NCI-H1092 (cell line): ENCODE measurements at places on chromosomes 6 and 20.

- DNase-seq, result no peak
These were observed 719.7 kb upstream of the MARCKS start for GRCh38 chr6:113137426-113137825.

DNA sequence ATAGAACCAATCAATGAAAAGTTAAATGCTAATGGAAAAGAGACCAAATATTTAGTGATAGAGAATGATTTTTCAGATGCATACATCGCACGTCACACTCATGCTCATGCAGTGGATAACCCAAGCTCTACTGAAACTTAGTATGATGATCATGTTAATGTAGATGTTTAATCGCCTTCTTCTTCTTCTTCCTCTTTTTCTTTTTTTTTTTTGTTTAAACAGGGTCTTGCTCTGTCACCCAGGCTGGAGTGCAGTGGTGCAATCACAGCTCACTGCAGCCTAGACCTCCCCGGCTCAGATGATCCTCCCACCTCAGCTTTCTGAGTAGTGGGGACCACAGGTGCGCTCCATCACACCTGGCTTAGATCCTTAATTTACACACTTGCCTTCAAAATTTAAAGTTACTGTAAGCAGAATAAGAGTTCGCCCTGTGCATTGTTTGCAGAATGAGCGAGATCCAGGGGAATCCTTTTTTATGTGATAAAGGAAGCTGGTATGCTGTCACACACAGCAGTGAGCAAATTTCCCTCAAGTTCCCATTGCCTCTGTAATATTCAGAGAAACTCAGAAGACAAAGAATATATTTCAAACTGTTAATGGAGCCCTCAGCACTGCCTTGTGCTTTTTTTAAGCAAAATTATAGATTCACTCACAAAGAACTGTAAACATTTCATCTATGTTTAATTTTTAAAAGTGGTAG is 194.2 kb upstream of the SGK1 start:
- DNase-seq, result no peak

DNA sequence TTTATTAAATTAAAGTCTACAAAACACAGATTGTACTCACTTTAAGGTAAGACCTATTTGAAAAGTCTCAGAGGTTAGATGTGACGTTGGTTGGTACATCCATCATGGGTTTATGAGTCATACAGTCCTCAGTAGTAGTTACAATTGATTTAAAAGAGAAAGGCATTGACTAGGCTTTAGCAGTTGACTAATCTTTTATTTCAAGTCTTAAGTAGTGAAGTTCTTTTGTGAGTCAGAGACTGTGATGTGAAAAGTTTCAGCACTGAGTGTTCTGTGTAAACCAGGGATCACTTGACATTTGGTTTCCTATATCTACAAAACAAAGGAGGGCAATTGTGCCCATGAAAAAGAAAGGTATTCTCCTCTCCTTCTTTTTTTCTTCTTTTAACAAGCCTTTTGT is 221.3 kb downstream of the GRIK2 start:
- DNase-seq, result no peak

DNA sequence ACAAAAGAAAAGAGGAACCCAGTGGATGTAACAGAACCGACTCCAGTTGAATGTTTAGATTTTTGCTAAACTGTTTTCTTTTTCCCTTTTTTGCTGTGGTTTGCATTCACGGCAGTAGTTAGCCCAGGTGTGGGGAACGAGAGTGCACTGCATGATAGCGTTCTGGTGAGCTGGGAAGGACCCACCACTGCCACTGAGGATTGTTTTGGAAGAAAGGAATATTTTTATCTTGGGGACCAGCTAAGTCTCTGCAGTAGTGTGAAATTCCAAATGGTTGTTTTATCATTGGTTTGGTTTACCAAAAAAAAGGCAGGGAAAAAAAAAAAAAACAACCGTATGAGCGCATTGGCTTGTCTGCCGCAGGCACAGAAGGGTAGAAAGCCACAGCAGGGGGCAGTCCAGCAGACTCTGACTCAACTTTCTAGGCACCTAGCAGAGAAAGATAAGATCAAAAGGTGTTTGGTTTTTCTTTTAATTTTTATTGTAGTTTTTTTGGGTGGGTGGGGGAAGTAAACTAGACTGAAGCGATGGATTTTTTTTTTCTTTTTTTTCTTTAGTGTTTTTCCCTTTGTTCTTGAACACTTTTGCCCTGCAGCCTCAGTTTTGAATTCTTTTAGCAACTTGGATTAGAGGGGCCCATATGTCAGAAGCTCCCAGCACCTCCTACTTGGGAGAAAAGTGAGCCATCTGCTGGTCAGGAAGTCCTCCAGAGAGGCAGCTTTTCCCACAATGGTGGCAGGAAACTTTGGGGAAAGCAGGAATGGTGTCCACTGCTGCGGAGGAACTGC is 13.5 kb upstream of the RAB5IF start:
- DNase-seq, result no peak

GRCh38 chr6:12051861-12052368 is 39.8 kb downstream of the HIVEP1 start:
- no peak for DNase-seq

DNA sequence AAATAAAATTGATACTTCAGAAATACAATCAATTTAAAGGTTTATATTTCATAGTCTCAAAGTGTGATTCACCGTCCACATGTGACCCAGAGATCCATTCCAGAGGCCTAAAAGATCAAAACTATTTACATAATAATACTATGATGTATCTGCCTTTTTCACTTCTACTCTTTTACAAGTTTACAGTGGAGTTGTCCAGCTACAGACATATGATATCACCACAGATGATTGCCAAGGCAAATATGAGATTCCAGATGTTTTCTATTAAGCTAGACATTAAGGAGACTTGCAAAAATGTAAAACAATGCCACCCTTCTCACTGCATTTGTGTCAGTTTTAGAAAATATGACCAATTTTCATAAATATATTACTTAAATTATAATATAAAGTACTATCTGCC is 443.7 kb downstream of the GJA1 start:
- no peak for DNase-seq

DNA sequence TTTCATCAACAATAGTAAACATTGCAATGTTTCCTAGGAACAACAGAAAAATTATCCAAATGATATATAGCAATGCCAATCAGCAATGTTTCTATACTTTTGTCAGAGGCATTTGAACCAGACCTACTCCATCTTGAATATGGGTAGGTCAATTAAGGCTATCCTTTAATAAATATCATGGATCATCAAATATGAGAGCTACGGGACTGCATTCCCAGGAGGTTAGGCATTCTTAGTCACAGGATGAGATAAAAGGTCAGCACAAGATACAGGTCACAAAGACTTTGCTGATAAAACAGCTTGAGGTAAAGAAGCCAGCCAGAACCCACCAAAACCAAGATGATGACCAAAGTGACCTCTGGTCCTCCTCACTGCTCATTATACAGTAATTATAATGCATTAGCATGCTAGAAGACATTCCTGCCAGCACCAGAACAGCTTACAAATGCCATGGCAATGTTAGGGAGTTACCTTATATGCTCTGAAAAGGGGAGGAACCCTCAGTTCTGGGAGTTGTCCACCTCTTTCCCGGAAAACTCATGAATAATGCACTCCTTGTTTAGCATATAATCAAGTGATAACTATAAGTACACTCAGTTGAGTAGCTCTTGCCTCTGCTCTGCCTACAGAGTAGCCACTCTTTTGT is 8.6 kb upstream of the SERPINB6 start:
- no peak for DNase-seq
